ENCODE measurements at places on chromosomes 2 and 18.

- DNase-seq, result peak; percentile 91
Observed at GRCh38 chr18:46173393-46174341, 69.5 kb downstream of the HAUS1 start.

DNA sequence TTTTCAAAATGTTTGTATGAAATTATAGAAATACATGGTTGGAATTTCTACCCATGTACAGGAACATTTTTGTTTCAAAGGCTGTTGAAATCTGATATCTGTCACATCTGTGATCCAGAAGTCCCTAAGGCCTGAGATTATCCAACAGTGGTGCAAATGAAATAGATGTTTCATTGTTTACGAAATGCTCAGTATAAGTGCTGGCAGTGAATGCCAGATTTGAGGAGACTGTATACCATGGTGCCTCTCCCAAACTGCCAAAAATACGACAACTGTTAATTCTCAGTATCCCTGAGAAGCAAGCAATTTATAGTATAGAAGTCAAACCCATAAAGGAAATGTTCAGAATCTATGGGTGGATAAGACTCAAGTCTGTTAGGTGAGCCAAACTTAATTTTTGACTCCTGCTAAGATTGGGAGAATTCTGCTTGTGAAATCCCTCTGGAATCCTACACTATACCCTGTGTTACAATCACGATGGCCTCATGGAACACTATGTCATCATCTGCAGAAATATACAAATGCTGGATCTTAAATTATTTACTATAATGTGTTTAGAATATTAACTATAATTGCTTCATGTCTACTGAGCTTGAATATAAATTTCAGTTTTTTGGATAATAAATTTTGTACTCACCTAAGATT lies 71.2 kb upstream of the DOCK10 start:
- DNase-seq, result no peak

GRCh38 chr2:238240757-238241711 lies 1.2 kb upstream of the HES6 start:
- peak; percentile 88 for DNase-seq

GRCh38 chr2:181073896-181074295 lies 93.5 kb downstream of the UBE2E3 start:
- DNase-seq, result no peak

DNA sequence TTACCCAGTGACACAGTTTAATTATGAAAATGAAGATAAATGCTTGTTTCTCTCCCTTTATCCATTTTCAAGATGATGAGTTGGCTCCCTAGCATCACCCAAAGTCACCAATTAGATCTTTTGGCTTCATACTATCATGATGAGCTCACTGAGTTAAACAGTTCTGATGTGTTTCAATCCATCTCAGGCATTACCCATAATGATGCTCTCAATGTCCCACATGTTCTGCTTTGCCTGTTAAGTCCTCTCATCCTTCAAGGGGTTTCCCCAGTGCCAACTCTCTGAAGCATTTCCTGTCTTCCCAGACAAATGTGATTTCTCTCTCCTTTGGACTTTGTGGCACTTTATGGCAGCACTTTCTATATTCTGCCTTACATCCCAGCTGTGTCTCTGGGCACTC lies 92.6 kb downstream of the EPB41L3 start:
- no peak for DNase-seq
